ENCODE measurements at places on chromosomes 1 and 21.
A peak's percentile ranks its signal among the peaks of the same experiment; 100 is the strongest.

DNA sequence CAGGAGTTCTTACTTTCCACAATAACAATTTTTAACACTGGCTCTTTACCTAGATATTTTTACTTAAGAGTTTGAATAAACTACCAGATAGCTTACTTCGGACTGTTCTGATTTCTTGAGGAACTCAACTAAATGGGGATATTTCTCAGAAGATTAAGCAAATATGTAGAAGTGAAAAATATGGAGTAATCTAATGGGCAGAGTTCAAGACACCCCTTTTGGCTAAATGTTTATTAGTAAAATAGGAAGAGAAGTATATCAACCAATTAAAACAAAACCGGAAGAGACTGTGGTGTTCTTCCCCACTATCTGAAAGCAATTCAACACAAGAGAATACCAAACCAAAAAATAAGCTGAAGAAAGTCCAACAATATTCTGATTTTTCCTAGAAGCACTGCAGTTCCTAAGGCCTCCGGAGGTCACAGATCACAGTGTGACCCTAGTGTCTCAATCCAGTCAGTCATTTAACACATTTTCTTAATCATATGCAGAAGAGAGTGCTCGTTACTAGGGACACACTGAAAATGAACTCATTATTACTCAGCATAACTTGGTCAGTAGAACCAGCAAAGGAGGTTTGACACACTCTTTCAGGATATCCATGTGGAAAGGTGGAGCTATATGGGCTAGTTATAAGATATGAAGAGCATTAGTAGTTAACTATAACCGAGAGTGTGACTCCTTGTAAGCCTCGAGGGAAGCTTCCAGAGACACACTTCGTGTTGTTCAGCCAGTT lies 5.2 kb downstream of the SIPA1L2 start:
- peaks cover 20% of the 10 kb centered on the region for H3K4me1 ChIP-seq
- H3K27me3 ChIP-seq: no peaks in the 10 kb centered on the region

GRCh38 chr1:21123287-21123948 lies 53.3 kb downstream of the EIF4G3 start:
- no peaks in the 10 kb centered on the region for H3K27me3 ChIP-seq
- no peak for DNase-seq
- H3K36me3 ChIP-seq: no peaks in the 10 kb centered on the region
- no peak overlapping the region for H3K4me3 ChIP-seq
- no peaks in the 10 kb centered on the region for H3K4me1 ChIP-seq

DNA sequence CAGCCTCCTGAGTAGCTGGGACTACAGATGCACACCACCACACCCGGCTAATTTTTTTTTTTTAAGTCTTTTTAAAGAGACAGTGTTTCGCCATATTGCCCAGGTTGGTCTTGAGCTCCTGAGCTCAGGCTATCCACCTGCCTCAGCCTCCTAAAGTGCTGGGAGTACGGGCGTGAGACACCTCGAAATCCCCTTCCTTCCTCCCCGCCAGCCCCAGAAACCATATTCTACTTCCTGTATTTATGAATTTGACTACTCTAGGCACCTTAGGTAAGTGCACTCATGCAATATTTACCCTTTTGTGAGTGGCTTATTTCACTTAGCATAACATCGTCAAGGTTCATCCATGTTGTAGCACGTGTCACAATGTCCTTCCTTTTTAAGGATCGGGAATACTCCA lies 6.9 kb upstream of the LRP8 start:
- no peaks in the 10 kb centered on the region for H3K36me3 ChIP-seq
- no peak for DNase-seq
- H3K27ac ChIP-seq: no peak overlapping the region
- H3K27me3 ChIP-seq: no peaks in the 10 kb centered on the region
- H3K4me3 ChIP-seq: no peak overlapping the region

GRCh38 chr1:39732730-39733129 lies 6.0 kb upstream of the PPIE start:
- peaks cover 23% of the 10 kb centered on the region for H3K4me1 ChIP-seq
- DNase-seq: peak; percentile 39
- H3K27ac ChIP-seq: peak overlapping the region; percentile 74

DNA sequence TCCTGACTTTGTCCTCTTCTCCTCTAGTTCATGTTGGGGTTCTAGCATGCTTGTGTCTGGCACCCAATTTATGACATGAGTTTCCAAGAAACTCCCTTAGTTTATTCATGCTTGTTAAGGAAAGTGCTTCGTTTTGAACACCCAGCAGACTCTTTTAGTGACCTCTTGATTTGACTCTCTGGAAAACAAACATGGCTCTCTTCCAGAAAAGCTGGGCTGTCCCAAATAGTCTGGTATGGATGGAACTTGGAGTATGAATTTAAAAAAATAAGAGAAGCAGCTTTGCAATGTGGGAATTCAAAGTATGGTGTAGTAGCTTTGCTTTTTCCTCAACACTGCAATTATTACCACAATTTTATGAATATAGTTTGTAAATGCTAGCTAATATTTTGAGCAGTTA lies 143.4 kb upstream of the C8B start:
- no peaks in the 10 kb centered on the region for H3K36me3 ChIP-seq
- H3K27ac ChIP-seq: no peak overlapping the region
- H3K27me3 ChIP-seq: no peaks in the 10 kb centered on the region
- no peak for DNase-seq
